ENCODE measurements at places on chromosomes 1 and 21.

- DNase-seq = no peak
These were observed 4.4 kb downstream of the CCN1 start for GRCh38 chr1:85584923-85585322.

GRCh38 chr21:32311621-32312020, 13.0 kb downstream of the MRAP start:
- no peak for DNase-seq

- DNase-seq = no peak
These were observed 144.3 kb downstream of the CD247 start for GRCh38 chr1:167373986-167374385.

- no peak for DNase-seq
These were observed 13.7 kb downstream of the ZMYM4 start for GRCh38 chr1:35282172-35282571.

GRCh38 chr1:95504321-95504720, 270.3 kb downstream of the RWDD3 start:
- DNase-seq = no peak

- DNase-seq = no peak
These were observed 70.0 kb upstream of the BCAR3 start for GRCh38 chr1:93751377-93752250.

- no peak for DNase-seq
These were observed 16.6 kb downstream of the NPL start for GRCh38 chr1:182806015-182806678.

DNA sequence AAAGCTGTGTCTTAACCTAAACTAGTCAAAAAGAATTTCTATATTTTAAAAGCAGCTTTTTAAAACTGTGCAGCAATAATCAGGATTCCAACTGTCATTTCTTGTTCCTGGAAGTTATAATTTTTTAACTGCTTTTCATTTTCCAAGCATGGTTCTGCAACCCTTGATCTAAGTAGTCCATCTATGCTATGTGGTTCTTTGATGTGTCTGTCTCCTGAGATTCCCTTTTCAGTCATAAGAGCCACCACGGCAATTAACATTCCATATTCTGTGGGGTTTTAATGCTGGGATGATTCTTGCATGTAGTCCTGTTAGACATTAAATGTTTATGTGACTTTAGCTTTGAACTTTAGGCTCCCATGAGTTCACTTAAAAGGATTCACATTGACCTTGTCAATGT, 220.4 kb downstream of the TPR start:
- no peak for DNase-seq

- DNase-seq = no peak
These were observed 5.3 kb downstream of the RXFP4 start for GRCh38 chr1:155946633-155947219.

DNA sequence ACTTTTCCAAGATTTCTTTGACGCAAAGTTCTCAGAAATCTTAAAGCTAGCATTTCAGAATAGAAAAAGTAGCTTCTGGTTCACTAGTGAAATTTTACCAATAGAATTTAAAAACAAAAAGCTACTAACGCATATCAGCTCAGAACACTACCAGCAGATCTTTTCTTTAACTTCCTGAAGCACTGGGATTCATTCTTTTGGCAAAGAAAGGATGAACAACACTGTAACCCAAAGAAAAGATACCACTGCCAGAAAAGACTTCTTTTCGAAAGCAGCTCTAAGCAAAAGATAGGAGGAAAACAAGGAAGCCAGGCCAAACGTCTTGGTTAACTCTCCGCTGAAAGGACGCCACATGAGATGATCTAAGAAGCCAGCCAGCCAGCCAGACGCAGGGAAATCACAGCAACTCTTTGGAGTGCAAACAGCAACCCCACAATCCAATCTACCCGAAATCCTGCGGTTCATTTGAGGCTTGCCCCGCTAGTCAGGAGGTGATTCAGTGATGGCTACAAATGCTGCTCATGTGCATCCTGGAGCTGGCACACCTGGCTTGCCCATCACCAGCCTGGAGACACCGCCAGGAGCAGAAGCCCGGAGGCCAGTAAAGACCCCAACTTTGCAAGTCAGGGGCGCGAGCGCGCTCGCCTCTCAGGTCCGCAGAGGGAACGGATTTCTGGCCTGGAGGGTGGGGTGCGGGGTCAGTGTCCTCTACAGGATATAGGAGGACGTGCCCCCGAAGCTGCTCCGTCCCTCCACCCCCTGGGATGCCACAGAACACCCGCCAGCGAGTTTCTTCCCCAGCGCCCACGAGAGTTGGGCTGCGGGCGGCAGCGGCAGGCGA, 812 bp downstream of the NBPF1 start:
- DNase-seq = no peak

GRCh38 chr1:162674034-162674608, 41.9 kb downstream of the DDR2 start:
- no peak for DNase-seq

GRCh38 chr1:229664133-229664689, 38.2 kb downstream of the URB2 start:
- DNase-seq = no peak

DNA sequence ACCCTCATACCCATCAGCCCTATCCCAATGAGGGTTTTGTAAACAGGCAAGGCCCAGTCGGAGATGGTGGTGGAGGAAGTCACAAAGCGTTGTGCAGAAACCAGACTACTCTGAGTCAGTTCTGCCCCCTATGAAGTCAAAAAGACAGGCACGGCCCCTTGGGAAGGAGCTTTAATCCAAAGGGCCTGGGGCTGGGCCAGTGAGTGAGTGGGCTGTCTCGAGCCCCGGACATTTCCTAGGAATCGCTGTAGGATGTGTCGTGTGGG, 442 bp upstream of the AHCYL1 start:
- DNase-seq = no peak

DNA sequence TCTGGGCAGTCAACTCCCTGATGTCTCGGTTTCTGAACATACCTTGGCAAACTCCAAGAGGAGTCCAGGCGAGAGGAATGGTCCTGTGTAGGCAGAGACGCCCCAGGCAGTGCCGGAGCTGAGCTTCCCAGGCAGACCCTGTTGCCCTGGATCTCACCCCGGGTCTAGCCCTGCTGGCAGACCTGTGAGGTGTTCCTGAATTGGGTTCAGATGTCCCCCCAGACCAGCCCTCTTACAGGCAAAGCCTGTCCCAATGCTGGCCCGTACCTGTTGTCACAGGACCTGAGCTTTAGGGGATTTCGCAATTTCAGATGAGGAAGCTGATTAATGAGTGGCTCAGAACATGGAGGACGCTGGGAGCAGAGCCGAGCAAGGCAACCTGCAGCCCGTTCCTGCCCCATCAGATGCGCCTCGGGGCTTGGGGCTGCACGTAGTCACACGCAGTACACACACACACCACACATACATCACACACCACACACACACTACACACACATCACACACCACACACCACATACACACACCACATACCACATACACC, 38.5 kb upstream of the PDE9A start:
- peak; percentile 28 for DNase-seq

GRCh38 chr1:194570476-194570875, 1384.1 kb upstream of the B3GALT2 start:
- peak; percentile 47 for DNase-seq

GRCh38 chr21:35159881-35160280, 110.8 kb upstream of the RUNX1 start:
- DNase-seq = no peak

DNA sequence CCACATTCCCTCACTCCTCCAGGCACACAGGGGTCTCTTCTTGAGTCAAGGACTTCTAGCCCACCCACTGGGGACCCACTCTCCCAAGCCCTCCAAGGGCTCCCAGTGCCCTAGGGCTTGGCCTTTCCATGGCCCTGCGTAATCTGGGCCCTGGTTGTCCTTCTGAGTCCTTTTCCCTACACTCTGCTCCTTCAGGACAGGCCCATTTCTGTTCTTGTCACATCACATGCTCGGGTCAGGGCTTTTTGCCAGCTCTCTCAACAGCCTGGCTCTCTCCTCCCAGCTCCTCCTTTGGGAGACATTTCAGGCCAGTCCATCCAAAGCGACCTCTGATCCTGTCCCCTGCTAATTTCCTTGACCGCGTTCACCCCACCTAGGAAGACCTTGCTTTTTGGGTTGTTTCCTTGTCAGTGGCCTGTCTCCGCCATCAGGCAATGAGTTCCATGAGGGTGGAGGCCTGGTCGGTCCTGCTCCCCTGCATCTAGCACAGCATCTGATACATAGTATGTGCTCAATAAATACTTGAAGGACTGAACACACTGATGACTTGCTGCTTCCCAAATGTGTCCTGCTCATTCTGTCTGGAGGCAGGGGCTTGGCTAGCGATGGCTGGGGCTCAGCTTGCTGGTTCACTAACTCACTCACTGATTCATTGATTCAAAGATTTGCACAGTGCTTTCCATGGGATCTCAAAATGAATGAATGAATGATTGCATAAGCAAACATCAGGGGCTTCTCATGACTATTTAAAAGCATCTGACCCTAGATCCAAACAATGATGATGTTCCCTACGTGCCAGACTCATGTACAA, 44.8 kb downstream of the DHRS3 start:
- DNase-seq = no peak

- no peak for DNase-seq
These were observed 8.3 kb upstream of the COL16A1 start for GRCh38 chr1:31712068-31712467.

GRCh38 chr1:4310396-4310923, 343.9 kb upstream of the AJAP1 start:
- DNase-seq = no peak

DNA sequence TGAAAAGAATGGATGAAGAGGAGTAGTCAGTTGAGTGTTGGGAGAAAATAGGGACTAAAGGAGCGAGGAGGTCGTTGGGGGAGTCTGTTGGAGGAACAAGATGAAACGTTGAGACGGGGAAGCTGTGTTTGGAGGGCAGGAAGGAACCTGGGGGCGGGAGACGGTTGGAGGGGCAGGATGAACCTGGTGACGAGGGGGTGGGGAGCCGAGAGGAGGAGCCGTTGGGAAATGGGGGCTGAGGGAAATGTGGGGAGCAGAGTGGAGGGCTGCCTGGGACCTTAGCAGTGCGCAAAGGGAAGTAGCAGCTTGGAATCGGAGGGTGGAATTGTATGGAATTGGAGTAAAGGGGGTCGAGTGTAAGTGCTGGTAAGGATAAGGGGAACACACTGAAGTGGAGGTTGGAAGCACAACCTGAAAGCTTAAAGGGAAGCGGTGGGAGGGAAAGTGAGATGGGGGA, 630 bp downstream of the MTF2 start:
- DNase-seq = no peak

GRCh38 chr1:93569489-93569888, 112.1 kb downstream of the BCAR3 start:
- DNase-seq = no peak

DNA sequence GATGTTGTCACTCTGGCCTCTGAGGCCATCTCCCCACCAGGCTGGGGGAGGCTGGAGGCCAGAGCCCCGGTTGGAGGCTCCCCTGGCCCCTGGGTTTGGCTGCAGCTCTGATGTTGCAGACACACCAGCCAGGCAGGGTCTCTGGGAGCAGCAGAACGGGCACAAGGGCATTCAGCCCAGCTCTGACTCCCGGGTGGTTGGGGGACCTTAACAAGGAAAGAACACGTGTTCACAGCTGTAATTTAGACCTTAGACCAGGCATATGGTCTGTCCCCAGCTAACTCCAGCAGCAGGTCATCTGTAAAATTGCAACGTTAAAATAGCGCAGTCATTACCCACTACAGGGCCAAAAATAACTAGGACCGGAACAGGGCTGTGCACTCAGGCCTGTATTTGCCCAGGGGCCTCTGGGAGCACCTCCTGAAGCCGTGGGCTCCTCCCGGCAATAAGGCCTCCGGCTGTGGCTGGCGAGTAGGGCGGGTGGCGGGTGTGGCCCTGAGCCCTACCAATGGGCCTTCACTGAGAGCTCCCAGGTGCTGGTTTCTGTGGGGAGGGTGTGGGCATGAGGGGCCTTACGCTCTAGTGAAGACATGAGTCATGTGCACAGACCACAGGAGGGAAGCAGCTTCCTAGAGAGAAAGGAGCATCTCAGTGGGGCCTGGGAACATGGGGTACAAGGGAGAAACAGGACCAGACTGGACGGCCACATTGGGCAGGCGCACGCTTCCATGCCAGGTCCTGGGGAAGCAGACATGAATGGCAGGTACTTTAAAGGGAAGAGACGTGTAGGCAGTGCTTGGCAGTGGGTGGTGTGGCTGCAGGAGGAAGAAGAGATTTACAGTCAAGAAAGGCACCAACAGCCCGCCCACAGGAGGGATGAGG, 6.1 kb downstream of the LDLRAP1 start:
- no peak for DNase-seq

- DNase-seq = no peak
These were observed 791.0 kb upstream of the ADGRL4 start for GRCh38 chr1:79797487-79797886.

DNA sequence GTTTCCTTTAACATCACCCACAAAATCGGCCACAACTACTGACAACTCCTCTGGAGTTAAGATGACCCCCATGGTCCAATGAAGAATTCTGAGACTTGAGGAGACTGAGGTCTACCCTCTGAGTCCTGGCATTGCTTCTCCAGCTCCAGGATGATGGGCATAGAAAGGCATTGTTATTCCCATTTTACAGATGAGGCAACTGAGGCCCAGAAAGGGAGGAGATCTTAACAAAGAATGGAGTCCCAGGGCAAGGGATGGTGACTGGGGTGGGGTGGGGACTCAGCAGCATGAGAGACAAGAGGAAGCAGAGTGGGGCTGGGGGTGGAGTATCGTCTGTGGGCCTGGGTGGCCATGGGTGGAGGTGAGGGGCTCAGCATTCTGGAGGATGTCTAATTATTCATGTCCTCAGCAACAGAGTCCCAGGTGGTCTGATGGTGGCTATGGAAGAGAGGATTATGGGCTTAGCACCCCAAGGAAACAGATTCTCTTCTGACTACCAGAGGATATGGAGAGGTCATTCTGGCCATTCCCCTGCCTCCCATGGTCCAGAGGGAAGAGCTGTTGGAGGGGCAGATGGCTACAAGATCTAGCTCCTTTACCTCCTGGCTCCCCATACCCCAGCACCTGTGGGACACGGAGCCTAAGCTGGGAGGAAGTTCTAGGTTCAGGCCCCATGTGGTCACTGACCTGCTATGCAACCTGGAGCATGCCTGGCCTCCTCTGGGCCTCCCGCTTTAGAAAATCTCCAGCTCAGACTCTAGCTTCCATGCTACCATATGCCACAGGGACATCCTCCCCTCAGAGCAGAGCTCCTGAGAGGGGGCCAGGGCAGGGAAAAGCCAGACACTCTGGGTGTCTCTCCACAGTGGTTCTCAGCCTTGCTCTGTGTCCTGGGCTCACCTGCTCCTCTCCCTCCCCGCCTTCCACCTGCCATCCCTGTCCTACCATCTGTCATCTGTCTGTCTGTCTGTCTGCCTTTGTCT, 37.4 kb upstream of the DMBX1 start:
- DNase-seq = no peak

DNA sequence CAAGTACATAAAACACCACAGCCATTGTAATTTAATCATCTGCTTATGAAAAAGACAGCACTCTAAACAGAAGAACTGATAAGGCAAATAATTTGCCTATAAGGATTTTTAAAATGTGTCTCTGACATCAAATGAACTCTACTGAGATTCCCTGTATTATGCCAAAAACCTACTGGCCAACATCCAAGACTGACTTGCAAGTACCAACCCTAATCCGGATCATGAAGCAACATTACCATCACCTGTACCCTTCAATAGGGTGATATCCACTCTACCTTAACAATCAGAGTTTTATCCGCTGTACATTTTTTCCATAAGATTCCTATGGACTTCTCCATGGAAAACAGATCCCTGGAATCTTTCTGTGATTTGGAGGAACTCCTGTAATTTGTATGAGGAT, 4.6 kb downstream of the RGS7 start:
- no peak for DNase-seq

- no peak for DNase-seq
These were observed 230.3 kb upstream of the USP24 start for GRCh38 chr1:55445416-55445815.

GRCh38 chr1:25774921-25775771, 24.8 kb upstream of the SELENON start:
- no peak for DNase-seq

All from LNCaP clone FGC (cell line).